CD4-positive, alpha-beta T cell treated with Interleukin-10 for 1 hour (primary cell): ENCODE measurements at places on chromosomes 11 and 22.
A peak's percentile ranks its signal among the peaks of the same experiment; 100 is the strongest.

- no peak for DNase-seq
Measured at GRCh38 chr11:122038543-122038942, 77.5 kb downstream of the BLID start.

GRCh38 chr22:35159343-35159742 lies 93.4 kb downstream of the ISX start:
- no peak for DNase-seq

- no peak for DNase-seq
Measured at GRCh38 chr11:117629891-117630538, 167.0 kb downstream of the DSCAML1 start.

GRCh38 chr22:29598684-29599020 lies 4.8 kb upstream of the NF2 start:
- no peak for DNase-seq

DNA sequence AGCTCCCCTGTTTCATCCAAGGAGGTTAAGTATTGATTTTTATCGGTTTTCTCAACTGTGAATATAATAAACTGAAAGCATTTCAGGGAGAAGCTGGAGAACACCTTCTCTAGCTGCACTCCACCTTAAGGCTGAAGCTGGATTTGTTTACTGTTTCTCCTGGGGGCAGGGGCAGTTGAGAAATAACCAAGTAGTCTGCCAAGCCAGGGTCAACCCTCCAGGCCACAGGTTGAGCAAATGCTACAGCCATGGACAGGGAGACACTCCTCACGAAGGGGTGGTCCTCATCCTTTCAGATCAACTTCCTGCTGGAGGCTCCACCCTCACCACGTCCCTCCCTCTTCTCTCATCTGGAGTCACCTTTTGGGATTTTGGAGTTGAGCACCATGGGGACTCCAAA lies at the start of gene TTC36:
Gene TTC36, plus strand, starts transcription at position 366 of the 400 bp plus-strand sequence. Its CDS starts 21 bp downstream, at position 387.
- no peak for DNase-seq

DNA sequence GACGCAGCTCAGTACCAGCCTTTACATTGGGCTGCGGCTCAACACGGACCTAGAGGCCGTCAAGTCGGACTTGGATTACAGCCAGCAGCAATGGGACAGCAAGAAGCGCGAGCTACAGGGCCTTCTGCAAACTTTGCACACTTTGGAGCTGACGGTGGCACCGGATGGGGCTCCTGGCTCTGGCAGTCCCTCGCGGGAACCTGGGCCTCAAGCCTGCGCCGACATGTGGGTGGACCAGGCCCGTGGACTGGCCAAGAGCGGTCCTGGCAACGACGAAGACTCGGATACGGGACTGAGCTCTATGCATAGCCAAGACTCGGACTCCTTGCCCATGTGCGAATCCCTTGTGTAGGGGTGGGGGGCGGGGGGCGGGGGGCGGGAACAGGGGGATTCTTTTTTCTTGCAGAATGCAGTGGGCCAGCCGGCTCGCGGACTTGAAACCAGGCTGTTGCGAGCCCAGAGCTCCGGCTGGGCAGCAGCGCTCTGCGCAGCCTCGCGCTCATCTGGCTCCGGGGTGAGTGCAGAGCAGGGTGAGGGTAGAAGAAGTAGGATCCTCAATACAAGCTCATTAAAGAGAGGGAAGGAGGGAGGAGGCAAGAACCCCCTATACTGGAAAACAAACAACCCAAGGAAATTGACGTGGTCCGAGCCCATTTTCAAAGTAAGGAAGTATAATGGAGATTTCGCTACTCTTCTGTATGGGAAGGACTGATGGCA lies 1.8 kb downstream of the RASSF10 start:
- DNase-seq, result no peak

- DNase-seq, result no peak
Measured at GRCh38 chr11:76201672-76202412, 4.5 kb downstream of the WNT11 start.

DNA sequence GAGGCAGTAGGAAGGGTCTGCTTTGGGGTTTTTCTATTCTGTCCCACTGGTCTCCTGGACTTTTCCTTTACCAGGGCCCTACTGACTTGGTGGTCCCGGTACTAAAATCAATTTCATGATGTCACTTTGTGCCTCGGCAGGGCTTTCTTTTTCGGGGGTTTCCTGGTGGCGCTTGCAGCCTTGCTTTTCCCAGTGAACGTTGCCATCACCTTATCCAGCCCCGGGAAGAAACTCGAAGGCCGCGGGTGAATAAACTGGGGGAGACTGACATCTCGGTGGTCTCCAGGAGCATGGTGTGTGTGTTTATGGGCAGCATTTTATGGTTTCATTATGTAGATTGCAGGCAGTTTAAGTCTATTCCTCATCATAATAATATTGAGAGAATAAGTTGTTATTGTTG lies 84.4 kb downstream of the KCNQ1 start:
- no peak for DNase-seq

GRCh38 chr11:128544471-128545051 lies 42.8 kb downstream of the ETS1 start:
- no peak for DNase-seq

DNA sequence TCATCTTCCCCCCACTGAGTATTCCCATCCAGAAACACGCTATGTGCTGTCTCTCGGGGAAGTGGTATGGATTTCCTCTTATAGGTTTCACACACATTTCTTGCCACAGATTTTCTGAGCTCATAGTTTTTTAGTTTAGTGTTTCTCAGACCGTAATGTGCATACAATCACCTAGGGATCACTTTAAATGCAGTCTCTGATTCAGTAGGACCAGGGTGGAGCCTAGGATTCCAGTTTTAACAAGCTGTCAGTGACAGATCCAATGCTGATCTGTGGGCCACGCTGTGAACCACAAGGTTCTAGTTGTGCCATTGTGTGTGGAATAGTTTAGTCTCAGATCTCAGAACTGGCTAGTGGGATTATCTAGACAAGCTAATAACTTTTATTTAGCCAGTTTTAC lies 23.7 kb upstream of the CXCR5 start:
- no peak for DNase-seq

DNA sequence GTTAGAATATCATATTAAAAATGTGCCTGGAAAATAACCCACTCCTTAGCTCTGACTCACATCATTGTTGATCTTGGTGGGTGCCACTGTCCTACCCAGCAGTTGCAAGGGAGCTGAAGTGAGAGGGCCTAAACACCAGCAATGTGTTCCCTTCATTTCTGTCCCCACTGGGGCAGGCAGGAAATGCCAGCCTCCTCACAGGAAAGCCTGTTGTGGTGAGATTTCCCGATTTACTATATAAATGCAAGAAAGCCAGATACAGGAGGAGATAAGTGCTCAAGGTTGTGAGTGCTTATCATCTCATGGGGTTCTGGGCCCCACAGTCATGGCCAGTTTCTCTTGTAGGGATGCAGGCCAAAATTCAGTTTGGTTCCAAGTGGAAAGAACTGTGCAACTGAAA lies 15.8 kb upstream of the FLI1 start:
- DNase-seq, result no peak

GRCh38 chr11:100575860-100576717 lies 111.0 kb upstream of the ARHGAP42 start:
- peak; percentile 5 for DNase-seq

GRCh38 chr11:8094656-8095055 lies 13.6 kb downstream of the TUB start:
- no peak for DNase-seq

GRCh38 chr11:107859459-107860239 lies 1.1 kb upstream of the SLC35F2 start:
- peak; percentile 28 for DNase-seq

DNA sequence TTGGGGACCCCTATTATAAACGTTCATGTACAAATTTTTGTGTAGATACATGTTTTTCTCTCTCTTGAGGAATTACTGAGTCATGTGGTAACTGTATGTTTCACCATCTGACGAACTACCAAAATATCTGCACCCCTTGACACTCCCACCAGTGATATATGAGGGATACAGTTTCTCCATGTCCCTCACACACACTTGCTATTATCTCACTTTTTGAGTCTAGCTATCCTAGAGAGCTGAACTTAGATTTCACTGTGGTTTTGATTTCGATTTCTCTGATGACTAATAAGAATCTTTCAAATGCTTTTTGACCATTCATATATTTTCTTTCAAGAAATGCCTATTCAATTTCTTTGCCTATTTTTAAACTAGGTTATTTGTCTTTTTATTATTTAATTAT lies 200.2 kb downstream of the PGR start:
- DNase-seq, result no peak

- no peak for DNase-seq
Measured at GRCh38 chr11:3916962-3917361, 61.5 kb downstream of the STIM1 start.

DNA sequence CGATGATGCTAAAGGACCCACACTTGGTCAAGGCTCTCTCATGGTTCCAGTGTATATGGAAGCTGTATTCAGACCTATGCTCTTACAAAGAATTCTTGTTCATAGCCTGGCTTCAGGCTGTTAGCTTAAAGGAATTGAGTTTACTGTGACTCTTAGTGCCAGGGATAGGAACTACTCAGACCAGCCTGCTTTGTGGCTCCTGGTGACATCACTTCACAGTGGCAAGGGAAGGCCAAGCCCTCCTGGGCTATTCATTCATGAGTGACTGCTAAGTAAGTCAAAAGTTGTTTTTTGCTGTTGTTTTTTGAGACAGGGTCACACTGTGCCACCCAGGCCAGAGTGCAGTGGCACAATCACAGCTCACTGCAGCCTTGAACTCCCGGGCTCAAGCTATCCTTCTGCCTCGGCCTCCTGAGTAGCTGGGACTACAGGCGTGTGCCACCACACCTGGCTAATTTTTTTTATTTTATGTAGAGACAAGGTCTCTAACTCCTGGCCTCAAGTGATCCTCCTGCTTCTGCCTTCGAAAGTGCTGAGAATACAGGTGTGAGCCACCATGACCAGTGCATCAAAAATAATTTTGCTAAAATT lies 9.6 kb downstream of the ART5 start:
- no peak for DNase-seq

- no peak for DNase-seq
Measured at GRCh38 chr11:92131289-92131865, 93.2 kb upstream of the FAT3 start.

DNA sequence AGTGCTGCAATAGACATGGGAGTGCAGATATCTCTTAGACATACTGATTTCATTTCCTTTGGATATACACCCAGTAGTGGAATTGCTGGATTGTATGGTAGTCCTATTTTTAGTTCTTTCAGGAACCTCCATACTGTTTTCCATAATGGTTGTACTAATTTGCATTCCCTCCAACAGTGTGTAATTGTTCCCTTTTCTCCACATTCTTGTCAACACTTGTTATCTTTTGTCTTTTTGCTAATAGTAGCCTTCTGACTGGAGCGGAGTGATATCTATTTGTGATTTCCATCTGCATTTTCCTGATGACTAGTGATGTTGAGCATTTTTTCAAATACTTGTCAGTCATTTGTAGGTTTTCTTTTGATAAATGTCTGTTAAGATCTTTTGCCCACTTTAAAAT lies 128.9 kb downstream of the CTNND1 start:
- DNase-seq, result no peak

DNA sequence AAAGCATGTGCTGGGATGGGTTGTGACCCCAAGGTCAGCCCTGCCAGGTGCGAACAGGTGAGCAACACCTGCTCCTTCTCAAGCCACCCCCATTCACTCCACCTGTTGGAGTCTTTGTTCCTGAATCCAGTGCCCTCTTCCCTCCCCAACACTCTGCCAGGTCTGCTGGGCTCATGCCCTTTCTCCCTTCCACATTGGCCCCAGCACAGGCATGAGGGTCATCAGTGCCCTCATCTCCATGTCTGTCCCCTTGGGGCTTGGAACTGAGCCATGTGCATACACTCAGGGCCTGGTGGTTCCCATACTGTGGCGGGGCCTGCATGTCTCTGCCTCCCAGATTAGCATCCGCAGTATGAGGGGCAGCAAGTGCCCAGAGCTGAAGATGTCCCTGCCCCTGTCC lies 19.1 kb downstream of the RFPL2 start:
- DNase-seq, result no peak

DNA sequence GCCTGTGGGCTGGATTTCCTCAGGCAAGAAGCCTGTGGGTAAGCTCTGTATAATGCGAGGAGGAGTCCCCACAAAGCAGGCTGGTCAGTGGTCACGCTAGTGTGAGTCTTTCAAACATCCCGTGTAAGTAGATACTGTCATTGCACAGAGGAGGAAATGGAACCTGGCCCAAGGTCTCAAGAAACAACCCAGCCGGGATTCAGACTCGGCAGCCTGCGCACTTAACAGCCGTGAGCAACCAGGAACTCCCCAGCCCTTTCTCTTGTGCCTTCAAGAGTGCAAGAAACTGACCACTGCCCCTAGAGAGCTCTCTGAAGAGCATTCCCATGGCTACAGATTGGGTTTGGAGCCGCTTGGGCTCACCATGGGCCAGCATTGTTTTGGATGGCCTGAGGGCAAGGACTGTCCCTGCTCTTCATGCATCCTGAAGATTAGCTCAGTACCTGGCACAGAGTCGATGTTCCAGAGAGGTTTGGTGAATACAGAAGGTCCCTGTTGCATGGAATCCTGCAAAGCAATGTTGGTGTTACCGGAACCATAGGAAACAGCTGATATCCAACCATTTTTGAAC lies 6.0 kb downstream of the MPST start:
- DNase-seq, result no peak

GRCh38 chr22:39471381-39472141 lies 14.7 kb downstream of the MGAT3 start:
- no peak for DNase-seq

- DNase-seq, result no peak
Measured at GRCh38 chr11:63940786-63941185, 2.0 kb downstream of the NAA40 start.

DNA sequence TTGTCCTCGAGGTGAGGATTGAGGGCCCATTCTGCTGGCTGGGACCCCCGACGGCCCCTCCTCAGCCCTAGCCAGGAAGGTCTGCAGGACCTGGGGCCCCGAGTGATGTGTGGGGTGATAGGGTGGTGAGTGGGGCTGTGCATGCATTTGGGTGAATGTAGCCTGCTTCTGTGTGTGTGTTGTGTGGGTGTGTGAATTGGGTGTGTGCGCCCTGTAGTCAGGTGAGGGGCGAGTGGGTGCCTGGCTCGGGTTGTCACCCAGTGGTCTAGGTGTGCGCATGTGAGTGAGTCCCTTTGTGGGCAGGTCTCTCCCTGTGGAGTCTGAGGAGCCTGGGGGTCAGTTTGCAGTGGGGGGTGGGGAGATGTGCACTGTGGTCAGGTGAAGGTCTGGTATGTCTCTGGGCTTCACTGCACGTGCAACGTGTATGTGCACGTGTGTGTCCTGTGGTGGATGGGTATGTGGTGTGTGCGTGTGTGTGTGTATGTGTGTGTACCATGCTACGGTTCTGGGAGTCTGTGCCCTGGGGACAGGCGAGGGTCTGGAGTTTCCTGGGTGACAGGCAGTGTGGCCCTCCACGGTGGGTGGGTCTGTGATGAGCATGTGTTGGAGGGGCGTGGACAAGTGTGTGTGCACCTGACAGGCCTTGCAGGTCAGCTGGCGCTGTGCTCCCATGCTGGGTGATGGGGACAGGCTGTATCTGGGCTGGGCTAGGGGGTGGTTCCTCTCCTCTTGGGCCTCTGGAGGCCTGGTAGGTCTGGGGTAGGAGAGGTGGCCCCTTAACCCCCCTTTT lies 1.0 kb downstream of the TMEM151A start:
- no peak for DNase-seq

GRCh38 chr11:60919320-60919719 lies 4.9 kb upstream of the TMEM132A start:
- no peak for DNase-seq

DNA sequence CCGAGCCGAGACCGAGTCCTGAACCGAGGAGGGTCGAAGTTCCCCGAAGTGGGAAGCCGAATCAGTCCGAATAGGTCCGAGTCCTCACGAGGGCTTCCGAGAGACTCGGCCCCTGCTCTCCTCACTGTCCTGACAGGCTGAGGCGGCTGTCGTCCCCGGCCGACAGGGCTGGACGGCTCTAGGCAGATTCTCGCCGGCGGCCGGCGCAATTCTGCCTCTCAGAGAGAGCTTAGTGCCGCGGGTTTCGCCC lies 191 bp upstream of the DEAF1 start:
- DNase-seq, result no peak

GRCh38 chr11:94762995-94763394 lies 5.2 kb upstream of the AMOTL1 start:
- no peak for DNase-seq
